ENCODE measurements at places on chromosomes 3 and 15.

GRCh38 chr3:150786791-150787190 lies 23.8 kb upstream of the SIAH2 start:
- no peak for DNase-seq

GRCh38 chr15:78873793-78874765 lies 1.4 kb downstream of the MORF4L1 start:
- DNase-seq, result peak; percentile 90

- DNase-seq, result no peak
Observed at GRCh38 chr3:99565331-99565730, 73.1 kb upstream of the COL8A1 start.

DNA sequence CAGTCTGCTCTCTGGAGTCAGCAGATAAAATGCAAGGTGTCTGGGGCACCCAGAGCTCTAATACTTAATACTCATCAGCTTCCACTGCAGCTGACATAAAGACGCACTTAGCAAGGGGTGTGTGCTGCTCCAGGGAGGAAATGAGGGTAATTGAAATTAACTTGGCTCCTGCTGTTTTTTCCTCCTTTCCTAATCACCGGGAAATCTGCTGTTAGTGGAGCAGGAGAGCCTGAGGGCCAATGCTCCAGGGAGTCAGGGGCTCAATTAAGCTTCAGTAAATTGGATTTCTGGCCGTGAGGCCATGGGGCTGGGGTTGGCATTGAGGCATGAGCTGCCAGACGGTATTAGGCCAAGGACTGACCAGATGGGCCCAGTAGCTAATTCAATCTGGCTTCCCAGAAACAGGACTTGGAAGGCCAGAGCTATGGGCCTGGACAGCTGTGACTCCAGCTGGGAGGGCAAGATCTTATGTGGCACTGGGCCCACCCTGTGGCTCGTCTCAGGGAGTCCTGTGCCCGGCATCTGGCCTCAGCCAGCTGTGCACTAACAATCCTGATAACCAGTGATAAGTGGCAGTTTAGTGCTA lies 30.7 kb upstream of the CHRNB4 start:
- DNase-seq, result no peak

DNA sequence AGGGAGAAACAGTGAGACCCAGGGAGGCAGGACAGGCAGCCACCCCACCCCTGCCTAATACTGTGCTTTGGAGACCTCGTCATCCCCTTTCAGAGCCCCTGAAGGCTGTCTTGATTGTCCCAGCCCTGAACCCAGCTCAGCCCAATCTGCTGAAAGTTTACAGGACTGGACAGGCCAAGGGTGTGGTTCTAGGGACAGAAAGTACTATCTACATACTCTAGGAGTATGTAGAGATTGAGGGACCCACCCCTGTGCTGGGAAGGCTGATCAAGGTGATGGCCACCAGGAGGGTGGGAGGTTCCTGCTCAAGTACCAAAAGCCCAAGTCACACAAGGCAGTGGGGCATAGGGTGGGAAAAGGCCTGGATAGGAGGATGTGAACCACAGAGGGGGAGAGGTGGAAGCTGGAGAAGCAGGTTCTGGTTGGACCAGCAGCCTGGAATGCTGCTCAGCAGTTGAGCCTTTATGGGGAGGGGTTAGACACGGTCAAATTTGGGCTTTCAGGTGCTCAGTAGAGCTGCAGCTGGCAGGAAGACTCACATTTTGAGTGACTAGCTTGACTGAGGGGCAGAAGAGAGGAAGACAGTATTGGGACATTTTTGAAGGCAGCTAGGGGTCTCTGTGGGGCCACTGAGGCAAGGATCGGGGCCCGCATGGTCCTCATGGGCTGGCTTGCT lies 6.7 kb downstream of the NBEAL2 start:
- no peak for DNase-seq

All from skin of body (tissue), 3 donors.